ENCODE measurements at places on chromosomes 6 and 20.
A peak's percentile ranks its signal among the peaks of the same experiment; 100 is the strongest.

- peak; percentile 62 for DNase-seq
These were observed 373.1 kb upstream of the SOX4 start for GRCh38 chr6:21220271-21220987.

- DNase-seq: no peak
These were observed 417.2 kb upstream of the SULF2 start for GRCh38 chr20:48202334-48203113.

DNA sequence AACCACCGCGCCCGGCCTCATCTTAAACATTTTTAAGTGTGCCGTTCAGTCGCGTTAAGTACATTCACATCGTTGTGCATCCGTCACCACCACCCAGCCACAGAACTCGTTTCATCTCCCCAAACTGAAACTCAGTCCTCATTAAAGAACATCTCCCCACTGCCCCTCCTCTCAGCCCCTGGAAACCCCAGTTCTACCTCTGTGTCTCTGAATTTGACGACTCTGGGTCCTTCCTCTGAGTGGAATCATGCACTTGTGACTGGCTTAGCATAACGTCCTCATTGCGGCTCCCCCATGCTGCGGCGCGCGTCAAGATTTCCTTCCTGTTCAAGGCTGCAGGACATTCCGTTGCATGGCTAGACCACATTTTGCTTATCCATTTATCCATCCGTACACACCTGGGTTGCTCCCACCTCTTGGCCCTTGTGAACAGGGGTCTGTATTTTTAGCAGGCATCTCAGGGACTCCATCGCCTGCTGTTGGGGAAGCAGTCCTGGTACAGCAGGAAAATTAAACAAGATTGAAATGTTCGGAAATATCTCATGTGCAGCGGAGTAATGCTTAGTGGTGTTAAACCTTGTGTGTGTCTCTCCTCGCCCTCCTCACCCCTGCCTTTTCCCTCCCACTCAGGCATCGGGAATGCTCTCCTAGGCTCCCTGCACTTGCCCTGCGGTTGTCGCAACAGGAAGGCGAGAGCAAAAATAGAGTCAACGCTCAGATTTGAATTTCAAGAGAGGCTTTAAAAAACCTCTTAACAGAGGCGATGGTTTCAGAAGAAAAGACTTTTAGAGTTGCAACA lies 127.9 kb downstream of the PXDC1 start:
- DNase-seq: no peak

GRCh38 chr20:34506480-34506879 lies 9.7 kb upstream of the DYNLRB1 start:
- no peak for DNase-seq
